ENCODE measurements at places on chromosomes 3 and 15.

GRCh38 chr15:94056314-94056713 is 175.0 kb upstream of the MCTP2 start:
- no peak for DNase-seq

GRCh38 chr3:128932516-128933212 is 53.2 kb downstream of the ACAD9 start:
- DNase-seq = no peak

DNA sequence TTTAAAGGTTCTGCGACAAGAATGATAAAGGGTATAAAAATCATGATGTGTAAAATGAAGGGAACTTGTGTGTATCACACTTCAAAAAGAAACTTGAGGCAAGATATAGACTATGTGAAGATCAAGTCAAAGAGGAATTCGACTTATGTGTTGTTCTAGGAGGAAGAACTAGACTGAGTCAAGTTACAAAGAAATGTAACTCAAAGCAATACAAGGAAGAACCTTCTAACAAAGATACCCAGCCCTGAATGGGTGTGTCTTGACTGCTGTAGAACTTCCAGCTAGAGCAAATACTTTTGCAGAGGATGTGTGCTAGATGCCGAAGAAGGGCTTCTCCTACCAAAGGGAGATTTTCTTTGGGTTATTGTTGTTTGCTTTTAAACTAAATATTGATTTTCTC is 2.4 kb downstream of the SLC49A4 start:
- no peak for DNase-seq

DNA sequence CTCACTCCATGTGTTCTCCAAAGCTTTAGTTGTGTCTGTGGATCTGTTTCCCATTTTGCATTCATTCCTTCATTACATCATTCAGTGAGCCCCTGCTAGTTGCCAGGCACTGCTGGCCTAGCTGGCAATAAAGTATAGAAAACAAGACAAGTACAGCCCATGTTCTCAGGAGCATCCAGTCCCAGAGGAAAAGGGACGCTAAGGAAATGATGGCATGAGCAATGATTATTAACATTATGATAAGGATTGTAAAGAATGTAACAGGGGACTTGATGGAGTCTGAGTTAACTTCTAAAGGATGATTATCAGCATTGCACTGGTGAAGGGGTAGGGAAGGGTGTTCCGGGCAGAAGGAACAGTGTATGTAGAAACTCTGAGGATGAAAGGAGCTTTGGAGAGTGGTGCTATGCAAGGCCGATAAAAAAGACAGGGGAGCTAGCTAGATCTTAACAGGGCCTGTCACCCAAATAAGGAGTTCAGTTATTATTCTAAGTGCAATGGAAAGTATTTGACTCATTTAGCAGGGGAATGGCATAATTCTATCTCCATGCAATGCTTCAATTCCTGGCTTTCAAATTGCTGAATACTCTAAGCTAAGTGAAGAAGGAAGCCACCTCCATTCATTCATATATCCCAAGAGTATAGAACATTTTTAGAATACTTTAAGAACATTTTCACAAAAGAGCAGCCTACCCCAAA is 258.2 kb upstream of the STT3B start:
- no peak for DNase-seq
